NCI-H2081 treated with DMSO at 0.1 percent for 48 hours (cell line): ENCODE measurements at places on chromosomes 2 and 18.

GRCh38 chr2:11876436-11876835 lies 130.0 kb downstream of the LPIN1 start:
- DNase-seq: no peak

GRCh38 chr2:174158003-174158402 lies 90.3 kb downstream of the OLA1 start:
- DNase-seq: no peak

DNA sequence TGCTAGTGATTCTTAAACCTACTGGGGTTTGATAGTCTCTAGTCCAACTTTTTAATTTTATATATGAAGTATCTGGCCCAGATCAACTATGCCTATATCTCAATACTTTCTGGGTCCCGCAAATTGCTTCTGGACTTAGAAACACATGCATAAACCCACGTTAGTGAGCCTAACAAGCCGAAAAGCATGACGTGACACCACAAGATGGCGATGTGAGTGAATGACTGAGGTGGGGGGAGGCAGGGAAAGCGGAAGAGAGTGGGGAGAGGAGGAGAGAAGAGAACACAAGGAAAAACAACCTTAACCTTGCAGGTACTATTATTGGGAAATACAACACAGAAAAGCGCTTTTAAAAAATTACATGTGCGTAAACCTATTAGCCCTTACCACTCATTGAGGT lies 13.8 kb downstream of the PDIA6 start:
- DNase-seq: no peak

GRCh38 chr2:11938196-11938595 lies 191.8 kb downstream of the LPIN1 start:
- no peak for DNase-seq

DNA sequence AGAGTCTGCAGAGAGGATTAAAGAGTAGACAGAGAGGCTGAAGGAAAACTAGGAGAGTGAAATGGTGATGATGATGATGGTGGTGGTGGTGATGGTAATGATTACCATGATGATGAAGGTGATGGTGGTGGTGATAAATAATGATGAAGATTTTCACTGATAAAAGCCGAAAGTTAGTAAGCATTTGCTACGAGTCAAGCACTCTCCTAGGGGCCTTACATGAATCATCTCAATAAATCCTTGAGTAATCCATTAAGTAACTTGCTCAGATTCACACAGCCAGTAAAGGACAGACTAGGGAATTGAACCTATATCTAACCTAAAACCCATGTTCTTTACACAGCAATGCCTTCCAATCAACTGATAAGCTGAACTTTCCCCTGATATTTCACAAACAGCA lies 106.7 kb upstream of the PGAP1 start:
- no peak for DNase-seq

GRCh38 chr18:44195394-44196140 lies 485.1 kb upstream of the SETBP1 start:
- DNase-seq: no peak

- DNase-seq: no peak
Observed at GRCh38 chr2:160157861-160158829, 41.9 kb downstream of the ITGB6 start.

DNA sequence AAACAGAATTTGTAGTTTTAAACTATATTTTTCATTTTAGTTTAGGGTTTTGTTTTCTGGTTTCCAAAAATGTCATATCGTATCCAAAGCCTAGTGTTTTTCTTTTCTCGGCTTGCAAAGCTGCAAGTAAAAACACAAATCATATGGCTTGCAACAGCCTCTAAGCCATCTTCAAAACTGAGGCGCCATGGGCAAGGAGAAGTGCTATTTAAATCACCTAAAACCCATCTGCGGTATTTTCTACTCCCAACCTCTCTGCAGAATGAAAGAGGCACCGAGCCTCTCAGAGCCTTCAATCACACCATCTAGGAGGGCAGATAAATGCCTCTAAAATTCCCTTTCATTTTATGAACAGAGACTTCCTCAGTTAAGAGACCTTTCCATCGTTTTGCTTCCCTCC lies 25.2 kb downstream of the FECH start:
- no peak for DNase-seq

DNA sequence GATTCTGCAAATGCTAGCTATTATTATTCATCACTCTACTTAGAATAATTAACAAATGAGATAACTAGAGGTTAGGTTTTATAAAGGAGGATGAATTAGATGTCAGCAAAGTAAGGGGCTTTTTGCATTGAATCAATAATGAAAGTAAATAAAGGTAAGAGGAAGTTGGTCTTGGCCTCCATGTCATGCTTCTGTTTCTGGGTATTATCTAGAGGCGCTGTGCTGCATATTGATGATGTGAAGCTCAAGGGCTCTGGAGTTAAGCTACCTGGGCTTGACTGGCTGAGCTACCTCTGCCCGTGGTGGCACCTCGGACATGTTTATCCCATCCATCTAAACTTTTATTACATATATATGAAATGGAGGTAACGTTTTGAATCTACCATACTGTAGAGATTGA lies 350.9 kb downstream of the PARD3B start:
- DNase-seq: no peak

GRCh38 chr18:70494524-70494923 lies 205.7 kb downstream of the SOCS6 start:
- no peak for DNase-seq

DNA sequence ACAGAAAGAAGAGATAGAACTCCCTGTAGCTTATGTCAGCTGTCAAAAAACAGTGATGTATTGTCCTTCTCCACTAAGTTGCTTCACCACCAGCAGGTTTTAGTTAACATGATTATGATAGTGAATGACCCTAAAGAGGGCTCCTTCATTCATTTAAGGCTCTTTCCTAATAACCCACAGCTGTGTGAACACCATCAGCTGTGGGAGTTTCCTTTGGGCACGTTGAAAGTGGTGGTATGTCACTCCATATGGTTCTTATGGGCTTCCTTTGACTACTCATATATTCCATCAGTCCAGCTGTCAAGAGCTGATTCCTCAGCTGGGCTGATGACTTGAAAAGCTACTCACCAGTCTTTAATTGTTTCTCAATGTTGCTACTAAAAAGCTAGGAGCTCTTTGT lies 210.3 kb downstream of the UBE2E3 start:
- DNase-seq: no peak
